AML-193 (cell line): ENCODE measurements at places on chromosomes 1 and 21.

- no peak for DNase-seq
Measured at GRCh38 chr1:3040004-3040403, 18.7 kb downstream of the ACTRT2 start.

DNA sequence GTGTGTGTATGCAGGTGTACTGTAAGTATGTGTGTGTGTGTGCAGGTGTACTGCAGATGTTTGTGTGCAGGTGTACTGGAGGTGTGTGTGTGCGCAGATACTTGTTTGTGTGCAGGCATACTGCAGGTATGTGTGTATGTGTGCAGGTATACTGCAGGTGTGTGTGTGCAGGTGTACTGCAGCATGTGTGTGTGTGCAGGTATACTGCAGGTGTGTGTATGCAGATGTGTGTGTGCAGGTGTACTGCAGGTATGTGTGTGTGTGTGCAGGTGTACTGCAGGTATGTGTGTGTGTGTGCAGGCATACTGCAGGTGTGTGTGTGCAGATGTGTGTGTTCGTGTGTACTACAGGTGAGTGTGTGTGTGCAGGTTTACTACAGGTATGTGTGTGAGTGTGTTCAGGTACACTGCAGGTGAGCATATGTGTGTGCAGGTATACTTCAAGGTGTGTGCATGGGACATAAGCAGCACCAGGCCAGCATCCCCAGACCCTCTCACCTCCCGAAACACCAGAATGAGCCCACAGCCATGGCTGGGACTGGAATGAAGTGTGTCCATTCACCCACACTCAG is 97.5 kb downstream of the DMRTB1 start:
- DNase-seq: no peak

GRCh38 chr21:44021064-44021463 is 9.0 kb downstream of the TRAPPC10 start:
- no peak for DNase-seq

- DNase-seq: peak; percentile 75
Measured at GRCh38 chr1:162056043-162056442, 13.4 kb upstream of the NOS1AP start.

DNA sequence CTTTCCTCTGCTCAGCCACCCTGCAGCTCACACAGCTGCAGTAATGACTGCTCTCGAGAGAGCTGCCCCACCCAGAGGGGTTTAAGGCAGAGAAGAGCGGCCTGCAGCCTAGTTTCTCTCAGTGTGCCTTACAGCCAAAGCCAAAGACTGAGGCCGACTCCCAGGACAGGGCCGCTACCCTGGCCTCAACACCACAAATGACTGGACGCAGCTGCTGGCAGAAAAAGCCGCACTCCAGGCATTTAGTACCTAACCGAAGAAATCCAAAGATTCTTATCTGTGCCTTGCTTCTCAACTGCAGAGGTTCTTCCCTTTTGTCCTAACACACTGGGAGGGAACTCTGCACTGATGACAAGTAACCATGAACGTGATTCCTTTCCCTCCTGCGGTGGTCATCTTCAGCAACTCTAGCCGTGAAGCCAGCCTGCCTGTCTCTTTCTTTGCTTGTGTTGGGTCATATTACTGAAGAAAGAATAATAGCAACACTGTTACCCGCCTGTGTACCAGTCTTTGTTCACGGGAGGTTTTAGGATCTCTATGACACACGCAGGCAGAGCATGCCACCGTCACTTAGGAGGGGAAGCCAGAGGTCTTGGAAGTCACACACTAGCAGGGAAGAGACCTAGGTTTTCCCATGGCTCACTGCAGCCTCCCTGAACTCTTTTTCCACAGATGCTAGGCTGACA is 202.7 kb downstream of the RHOU start:
- no peak for DNase-seq

- DNase-seq: no peak
Measured at GRCh38 chr1:15731735-15732685, 4.0 kb upstream of the SLC25A34 start.

- DNase-seq: no peak
Measured at GRCh38 chr1:6163973-6164617, 16.0 kb downstream of the CHD5 start.

GRCh38 chr1:6086762-6087376 is 41.2 kb downstream of the KCNAB2 start:
- no peak for DNase-seq

GRCh38 chr1:85934516-85934915 is 222.1 kb downstream of the COL24A1 start:
- no peak for DNase-seq

DNA sequence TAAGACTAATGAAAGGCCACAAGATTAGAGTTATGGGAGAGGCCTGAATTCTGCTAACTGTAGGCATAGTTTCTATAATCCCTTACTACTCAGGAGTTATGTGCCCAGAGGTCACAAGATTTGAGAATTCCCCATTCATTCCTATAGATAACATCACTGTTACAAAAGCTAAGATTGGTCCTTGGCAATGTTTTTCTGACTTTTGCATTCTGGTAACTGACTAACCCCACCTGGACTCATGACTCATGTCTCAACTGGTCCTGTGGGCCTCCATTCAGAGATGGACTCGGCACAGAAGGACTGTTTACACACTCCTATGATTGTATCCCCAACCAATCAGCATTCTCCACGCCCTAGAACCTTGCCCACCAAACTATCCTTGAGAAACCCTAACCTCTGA is 249.0 kb upstream of the ZP4 start:
- DNase-seq: no peak

DNA sequence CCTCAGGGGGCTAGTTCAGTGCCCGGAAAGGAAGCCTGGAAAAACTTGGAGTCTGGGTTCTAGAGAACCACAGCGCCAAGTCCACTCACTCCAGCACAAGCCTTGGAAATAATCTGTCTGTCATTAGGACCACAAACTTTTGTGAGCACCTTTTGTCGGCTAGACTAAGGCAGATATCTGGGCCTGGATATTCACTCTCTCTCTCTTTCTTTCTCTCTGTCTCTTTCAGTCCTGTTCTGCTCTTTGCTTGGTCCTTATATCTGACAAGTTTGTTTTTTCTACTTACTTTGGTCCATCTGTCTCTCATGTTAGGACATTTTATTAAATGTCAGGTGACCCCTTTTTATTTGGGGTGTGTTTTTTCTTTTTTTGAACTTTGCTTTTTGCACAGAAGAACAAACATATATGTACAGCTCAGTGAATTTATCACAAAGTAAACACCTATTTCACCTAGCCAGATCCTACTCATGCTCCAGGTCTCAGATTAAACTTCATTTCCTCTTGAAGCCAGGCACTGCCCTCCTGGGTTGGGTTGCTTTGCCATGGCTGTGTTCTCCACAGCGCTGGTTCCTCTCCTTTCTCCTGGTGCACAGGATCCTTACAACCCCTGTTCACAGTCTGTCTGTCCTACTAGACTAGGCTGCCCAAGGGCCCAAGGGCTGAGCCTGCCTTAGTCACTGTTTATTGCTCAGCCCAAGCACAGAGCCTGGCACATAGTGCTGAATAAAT is 40.8 kb downstream of the TCEANC2 start:
- DNase-seq: no peak

GRCh38 chr1:61184040-61184713 is 101.8 kb downstream of the NFIA start:
- DNase-seq: no peak

- peak; percentile 36 for DNase-seq
Measured at GRCh38 chr1:187001198-187001889, 172.6 kb downstream of the PLA2G4A start.

DNA sequence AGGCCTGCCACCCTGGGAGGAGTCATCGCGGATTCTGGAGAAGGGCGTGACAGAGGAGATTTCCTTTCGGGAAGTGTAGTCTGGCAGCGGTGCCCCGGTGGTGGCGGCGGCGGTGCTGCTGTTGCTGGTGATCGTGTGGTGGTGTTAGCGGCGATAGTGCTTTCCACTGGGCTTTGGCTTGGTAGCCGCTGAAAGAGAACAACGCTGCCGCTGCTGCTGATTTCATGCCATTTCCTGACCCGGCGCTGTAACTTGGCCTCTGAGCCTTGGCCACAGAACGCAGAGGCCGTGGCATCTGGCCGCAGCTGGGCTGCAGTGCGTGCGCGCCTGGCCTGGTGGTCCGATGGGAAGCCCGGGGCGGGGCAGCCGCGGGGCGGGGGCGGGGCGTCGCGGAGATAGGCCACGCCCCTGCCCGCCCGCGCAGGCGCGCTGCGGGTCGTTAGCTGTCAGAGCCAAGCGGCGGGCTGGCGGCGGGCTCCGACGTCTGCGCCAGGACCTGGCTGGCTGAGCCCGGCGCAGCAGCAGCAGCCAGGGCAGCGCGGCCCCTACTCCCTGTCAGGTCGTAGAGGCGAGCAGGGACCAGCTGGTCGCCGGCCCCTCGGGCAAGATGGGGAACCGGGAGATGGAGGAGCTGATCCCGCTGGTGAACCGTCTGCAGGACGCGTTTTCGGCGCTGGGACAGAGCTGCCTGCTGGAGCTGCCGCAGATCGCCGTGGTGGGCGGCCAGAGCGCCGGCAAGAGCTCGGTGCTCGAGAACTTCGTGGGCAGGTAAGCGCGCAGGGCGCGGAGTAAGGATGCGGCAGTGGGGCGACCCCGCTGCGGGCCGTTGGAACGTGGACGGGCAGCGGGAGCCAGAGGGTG is at the start of gene DNM3:
Gene DNM3, plus strand, starts transcription at position 449 of the 861 bp plus-strand sequence. Its CDS starts 159 bp downstream, at position 608.
- DNase-seq: no peak

DNA sequence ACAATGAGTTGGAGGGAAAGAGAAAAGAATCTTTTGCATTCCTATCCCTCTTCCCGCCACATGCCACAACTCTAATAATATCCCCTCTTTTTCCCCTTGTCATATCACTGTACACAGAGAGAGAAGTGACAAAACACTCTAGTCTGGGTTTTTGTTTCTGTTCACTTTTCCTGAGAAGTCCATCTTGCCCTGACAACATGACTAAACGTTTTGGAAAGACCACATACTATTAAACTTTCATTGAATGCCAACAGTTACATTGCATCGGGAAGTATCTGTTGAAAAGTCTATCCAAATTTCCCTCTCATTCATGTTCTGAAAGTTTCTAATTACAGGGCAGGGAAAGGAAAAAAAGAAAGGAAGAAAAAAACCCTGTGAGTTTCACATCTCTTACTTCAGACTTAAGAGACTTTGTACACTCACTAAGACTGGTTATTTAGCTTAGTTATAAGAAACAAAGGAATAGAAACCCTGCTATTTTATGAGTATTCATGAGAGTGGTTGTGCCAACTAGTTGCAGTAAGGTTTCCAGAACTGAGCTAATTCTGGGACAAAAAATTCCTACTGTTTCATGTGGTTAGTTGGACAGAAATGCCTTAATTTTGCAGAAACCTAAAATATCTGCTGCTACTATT is 16.9 kb downstream of the PLA2G4A start:
- no peak for DNase-seq

DNA sequence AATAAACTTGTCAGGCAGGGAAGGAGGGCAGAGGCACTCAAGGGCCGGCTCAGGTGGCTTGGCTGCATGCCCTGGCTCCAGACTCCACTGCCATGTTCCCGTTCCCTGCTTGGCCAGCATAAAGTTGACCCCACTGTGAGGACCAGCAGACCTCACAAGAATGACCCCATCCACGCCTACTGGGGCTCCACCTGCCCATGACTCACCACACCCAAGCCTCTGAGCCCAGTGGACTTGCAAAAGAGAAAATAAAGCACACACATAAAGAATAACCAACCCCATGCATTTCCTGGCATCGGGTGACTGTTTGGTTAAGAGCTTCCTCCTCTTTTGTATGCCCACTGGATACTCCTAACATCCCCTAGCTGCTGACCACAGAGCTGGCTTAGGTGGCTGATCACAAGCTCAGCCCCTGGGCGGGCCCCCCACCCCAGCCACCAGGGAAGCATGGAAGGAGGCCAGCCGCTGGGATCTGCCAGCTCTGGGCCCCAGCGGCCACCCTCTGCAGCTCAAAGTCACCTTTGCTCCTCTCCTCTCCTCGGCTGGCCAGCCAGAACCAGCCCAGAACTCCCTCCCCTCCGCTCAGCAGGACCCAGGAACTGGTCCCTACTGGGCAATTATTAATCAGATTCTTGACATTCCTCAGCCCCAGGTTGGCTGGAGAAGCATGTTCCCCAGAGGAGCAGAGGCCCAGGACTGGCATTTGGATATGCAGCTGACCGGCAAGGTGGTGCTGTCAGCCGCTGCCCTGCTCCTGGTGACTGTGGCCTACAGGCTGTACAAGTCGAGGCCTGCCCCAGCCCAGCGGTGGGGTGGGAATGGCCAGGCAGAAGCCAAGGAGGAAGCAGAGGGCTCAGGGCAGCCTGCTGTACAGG is at the start of gene KLHDC7A:
Gene KLHDC7A, plus strand, starts transcription at position 616 of the 875 bp plus-strand sequence. Its CDS starts 52 bp downstream, at position 668.
- no peak for DNase-seq

GRCh38 chr1:11024874-11025203 is 12.4 kb downstream of the TARDBP start:
- DNase-seq: no peak

DNA sequence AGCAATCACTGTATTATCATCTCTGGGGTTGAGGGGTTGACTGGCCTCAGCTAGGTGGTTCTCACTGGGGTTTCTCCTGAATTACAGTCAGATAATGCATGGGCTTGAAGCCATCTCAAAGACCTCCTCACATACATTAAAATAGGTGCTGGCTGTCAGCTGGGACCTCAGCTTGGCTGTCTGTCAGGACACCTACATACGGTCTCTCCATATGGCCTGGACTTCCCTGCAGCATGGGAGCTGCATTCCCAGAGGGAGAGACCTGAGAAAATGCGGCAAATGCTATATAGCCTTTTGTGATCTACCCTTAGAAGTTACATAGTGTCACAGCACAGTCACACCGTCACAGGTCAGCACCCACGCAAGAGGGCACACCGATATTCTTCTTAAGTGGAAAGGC is 93.6 kb downstream of the TSEN15 start:
- DNase-seq: no peak

DNA sequence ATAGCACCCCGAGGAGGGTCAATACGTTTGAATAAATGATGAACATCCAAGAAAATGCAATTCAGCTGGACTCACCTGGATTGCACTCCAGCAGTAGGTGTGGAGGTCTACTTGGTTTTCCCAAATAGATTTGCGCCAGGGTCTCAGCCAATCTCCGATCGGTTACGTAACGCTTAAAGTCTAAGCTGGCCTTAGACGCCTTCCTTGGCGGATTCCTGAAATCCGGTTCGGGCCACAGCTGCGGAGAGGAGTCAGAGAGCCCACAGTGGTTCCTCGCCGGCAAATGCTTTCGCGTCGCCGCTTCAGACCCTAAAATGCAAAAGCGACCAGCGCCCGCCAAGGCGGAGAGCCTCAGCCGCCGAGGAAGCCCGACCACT is 322 bp downstream of the TFB2M start:
- no peak for DNase-seq

- no peak for DNase-seq
Measured at GRCh38 chr1:167669209-167670124, 39.4 kb downstream of the RCSD1 start.

DNA sequence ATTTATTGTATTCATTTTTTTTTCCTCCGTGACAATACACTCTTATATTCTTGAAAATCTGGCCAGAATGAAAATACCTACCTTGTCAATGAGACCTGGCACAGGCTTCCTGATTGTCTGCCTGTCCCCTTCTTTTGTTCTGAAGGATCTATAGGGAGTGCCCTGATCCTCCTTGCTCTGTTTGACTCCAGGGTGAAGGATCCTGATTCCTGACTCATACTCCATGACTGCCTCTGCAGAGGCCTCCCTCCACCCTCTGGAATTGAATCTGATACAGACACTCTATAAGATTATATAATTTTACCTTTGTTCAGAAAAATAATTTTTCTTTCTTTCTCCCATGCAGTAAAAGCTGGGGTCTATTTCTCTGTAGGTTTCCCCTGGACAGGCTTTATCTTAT is 116.2 kb downstream of the HMCN1 start:
- no peak for DNase-seq

GRCh38 chr1:153944005-153944826 is 2.3 kb downstream of the DENND4B start:
- no peak for DNase-seq
